ENCODE measurements at places on chromosomes 2 and 18.

DNA sequence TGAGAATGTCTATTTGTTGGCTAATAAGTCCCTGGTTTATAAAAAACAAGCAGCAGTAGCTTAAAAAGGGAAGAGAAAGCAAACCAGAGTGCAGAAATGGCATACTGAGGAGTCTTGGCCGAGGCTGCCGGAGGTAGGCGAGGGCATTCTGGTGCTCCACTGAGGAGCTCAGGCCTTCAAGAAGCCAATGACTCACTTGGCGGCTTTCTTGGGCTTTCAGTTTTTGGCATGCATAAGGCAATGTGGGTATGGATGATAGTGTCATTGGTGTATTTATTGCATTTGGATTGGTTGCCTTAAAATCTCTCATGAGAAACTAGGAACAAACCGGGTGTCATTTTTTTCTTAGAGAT is 119.6 kb upstream of the ARL5A start:
- DNase-seq, result no peak

GRCh38 chr2:203732092-203732952 is 25.9 kb downstream of the CD28 start:
- DNase-seq, result no peak

DNA sequence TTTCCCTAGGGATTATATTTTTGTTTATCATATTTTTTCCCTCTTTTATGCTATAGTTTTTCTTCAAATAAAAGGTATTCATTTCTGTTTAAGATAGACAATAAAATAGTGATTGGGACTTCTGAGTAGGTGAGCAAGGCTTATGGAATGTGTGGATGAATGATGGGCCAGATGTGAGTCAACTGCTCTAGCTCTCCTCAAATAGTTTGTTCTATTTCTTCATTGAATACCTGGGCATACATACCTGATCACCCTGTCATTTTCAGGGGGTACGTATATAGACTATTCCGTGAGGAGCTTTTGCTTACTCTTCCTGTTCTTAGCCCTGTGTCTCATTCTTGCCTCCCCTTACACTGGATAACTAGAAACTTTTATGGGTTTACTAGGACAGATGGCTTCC is 41.9 kb downstream of the BABAM2 start:
- DNase-seq, result no peak

DNA sequence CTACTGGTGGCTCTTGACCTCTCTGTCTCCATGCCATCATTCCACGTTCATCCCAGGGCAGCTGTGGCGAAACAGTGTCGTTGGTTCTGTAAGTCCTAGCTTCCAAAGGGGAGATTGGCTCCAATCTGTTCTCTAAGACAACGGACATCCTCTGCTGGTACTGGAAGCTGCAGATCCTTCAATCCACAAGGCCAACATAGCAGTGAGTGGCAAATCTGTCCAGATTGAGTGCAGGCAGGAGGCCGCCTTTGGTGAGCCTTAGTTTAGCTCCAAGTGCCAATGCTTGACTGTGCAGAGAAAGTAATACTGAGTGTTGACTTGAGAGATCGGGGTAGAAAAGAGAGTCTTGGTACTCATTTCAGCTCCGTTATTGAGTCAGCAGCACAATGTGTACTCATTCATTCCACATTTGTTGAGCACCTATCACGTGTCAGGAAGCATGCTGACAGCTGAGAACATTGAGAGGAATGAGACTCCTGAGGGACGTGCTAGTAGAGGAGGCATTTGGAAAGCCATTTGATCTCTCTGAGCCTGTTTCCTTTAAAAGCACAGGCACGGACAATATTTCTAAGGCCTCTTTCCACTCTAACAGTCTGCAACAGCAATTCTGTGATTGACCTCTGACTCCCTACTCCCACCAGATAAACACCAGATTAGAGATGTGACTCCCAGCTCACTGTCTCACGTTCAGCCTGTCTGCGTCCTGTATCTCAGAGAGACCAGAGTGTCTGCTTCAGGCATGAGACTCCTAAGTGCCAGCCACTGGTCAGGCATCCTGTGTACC is 306.0 kb downstream of the CLIP4 start:
- no peak for DNase-seq

DNA sequence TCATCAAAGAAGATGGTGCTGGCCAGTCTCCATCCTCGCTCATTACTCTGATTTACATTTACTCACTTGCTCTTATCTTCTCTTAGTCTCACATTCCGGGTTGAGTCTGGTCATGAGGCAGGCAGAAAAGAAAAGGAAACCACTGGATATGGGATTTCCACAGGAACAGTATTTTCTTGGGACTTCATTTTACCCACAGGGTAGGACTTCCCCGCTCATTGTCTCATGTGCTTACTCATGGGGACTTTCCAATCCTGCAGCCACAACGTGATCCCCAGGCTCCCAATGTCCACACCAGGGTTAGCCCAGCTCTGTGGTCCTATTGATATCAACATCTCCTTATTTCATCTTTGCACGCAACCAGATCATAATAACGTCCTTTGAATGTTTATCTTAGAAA is 373.8 kb downstream of the TMEM182 start:
- DNase-seq, result no peak

GRCh38 chr2:46323730-46324129 is 26.5 kb downstream of the EPAS1 start:
- DNase-seq, result no peak

GRCh38 chr2:86333378-86333777 is 4.0 kb downstream of the REEP1 start:
- no peak for DNase-seq

DNA sequence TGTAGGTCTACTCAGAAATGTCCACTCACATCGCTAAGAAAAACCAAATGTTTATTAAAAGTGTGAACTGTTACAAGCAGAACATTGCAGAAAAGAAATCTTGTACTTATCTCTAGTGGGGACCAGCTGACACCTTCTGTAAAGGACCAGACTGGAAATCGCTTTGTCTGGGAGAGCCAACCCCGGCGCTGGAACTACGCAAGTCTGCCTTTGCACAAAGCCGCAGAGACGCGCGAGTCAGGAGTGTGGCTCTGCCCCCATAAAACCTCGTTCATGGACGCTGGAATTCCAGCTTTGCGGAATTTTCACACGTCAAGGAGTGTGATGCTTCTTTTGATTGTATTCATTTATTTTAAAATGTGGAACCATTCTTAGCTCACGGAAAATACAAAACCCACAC is 141.9 kb upstream of the SALL3 start:
- DNase-seq, result no peak

GRCh38 chr2:223928113-223929006 is 16.8 kb downstream of the WDFY1 start:
- DNase-seq, result no peak

DNA sequence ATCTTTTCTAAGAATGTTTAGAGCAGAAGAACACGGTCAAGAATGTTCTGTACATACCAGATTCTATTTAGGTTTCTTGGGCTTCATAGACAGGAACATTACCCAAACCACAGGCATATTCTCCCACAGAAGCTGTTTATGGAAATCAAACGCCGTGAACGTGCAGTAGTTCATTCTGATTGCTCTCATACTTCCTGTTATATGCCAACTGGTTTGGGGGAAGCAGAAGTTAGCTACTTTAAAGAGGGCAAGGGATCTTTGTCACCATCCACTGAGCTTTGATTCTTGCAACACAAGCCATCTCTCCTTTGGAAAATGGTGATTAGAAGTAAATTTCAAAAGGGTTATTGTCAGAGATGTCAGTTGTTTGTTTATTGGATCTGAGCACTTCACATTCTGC is 182.2 kb upstream of the NRP2 start:
- DNase-seq, result no peak

DNA sequence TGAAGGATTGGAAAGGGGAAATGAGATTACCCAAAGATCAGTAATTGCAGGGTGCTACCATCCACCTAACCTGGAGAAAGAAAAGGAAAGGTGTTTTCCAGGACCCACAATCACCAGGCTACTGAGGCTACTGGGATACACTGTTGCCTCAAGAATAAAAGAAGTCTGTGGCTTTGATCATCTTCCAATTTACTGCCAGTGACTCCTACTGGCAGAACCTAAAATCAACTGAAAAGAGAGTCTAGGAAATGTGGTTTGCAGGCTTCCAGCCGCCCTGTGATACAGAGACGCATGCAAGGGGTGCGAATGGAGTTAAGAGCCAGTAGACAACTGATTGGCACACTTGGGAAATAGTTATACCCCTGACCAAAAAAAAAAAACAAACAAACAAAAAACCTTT is 16.6 kb upstream of the TTL start:
- DNase-seq, result no peak

DNA sequence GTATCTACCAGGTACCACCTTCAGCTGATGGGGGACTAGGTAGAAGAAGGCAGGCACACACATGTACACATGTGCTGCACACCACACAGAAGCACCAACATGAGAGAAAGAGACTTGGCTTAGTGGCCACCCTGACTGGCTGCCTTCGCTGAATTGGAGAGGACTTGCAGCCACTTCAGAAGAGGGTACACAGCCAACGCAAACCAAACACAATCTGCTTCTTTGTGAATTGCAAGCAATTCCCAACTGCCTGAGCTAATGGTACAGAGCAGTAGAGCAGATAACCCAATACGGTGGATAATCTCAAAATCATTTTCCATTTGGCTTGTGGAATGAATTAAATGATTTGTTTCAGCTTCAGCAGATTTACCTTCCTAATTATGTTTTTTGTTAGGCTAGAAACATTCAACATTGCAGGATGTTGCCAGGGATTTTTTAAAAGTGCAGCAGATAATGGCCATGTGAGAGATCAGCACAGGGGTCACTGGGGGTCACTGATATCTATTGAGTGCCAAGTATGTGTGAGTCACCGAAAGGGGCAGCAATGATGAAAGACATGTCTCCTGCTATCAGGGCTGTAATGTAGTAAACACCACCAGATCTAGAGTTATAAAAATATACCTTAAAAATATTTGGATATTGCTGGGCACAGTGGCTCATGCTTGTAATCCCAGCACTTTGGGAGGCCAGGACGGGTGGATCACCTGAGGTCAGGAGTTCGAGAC is 652.6 kb downstream of the BCL11A start:
- no peak for DNase-seq

GRCh38 chr18:22713511-22713910 is 219.6 kb upstream of the RBBP8 start:
- no peak for DNase-seq

GRCh38 chr2:66058675-66059074 is 376.2 kb upstream of the MEIS1 start:
- no peak for DNase-seq

DNA sequence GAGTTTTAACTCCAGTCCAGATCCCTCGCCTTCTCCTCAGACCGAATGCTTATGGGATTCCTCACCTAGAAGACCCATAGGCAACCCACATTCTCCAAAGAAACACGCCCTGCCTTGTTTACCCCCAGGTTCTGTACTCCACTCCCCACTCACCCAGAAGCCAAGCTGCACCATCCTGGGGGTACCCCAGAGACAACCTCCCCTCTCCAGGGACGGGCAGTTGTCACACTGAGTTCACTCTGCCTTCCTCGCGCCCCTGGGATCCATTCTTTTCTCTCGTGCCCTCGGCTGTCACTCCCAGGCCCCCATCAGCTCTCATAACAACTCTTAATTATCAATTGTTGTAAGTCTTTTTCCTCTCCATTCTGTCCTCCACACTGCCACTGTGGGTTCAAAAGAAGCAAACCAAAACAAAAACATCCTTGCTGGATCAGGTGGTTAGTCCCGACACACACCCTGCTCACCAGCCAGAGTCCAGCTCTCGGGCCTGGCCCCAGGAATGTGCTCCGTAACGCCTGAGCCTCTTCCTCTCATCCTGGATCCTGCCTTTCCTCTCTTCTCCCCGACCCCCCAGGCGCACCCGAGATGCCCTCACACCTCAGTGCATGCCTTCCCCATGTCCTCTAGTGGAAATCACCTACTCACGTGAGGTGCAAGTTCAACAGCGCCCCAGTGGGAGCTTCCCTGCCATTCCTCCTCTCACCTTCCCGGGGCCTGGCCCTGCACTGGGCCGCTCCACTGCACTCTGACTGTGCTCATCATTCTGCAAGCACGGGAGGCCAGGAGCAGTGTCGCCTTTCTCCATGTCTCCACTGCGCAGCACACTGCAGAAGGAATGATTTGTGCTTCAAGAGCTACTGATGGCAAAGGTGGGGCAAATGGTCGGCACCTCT is 20.7 kb downstream of the COX7A2L start:
- DNase-seq, result no peak

DNA sequence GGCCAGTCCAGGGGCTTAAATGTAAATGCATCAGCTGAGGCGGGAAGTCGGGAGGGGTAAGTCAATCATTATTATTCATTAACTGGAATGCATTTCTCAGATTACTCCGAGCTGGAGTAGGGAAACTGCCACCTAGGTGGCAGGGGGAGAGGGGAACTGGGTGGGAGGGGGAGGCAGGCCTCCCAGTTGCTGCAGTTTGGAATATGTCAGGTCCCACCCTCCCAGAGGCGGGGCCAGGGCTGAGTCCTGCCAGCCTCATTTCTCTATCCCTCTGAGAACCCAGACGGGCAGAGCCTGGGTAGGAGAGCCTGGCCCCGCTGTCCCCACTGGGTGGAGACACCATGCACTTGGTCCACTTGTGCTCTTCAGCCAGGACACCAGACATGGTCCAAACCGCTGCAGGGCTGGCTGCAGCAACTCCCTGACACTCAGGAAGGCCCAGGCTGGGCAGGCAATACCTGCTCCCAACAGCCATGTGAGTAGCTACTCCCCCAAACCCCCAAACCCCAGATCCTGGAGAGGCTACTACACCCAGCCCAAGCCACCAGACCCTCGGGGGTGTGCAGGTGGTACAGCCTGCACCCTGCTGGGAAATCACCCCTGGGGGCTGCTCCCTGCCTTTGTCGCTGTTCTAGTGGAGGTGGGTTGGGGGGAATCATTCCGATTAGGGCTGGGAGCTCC is at the start of gene GPBAR1:
Gene GPBAR1, plus strand, starts transcription at position 274 of the 681 bp plus-strand sequence. CDS start 1,710 bp downstream, outside the sequence.
- no peak for DNase-seq

DNA sequence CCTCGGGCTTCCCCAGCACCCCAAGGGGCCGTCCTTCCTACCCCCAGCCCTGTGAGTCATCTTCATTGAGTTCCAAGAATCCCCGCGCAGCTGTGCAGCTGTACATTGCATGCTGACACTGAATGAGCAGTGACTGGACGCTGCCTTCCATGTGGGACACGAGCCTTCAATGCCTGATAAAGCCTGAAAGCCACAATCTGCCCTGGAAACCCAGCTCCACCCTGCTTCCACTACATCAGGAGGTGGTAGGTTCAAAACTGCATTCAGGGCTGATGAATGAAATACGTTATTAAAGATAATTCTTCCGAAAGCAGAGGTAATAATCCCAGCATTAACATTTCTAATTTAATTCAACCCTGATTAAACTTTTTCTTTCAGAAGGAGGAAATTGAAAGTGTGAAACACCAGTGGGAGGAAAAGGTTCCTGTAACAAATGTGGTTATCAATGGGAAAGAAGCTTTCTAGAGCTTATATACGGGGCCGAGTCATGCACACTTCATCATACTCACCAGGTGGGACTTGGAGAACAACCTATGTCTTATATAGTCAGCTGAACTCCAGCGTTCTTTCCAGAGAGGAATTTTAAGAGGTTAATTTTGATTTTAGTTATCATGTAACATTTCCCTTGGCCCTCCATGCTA is 360.1 kb downstream of the LPIN1 start:
- DNase-seq, result no peak
